Astrocyte (in vitro differentiated cells and primary cell): ENCODE measurements at places on chromosomes 1 and 21. TPM values are rescaled to one million over a fixed set of nuclear protein-coding genes. Genes with fewer than 3 reads are reported as not detected.

Gene XCL1
- not detected in 2 replicates for total RNA-seq

Gene RAB42
- 1.2 and 2.1 TPM in 2 replicates for total RNA-seq

Gene PADI4
- not detected in 2 replicates for total RNA-seq

Gene PLPPR4
- total RNA-seq = 0.07 TPM in 2 replicates

Gene ALG14
- total RNA-seq = 6.9 and 8.1 TPM in 2 replicates

Gene BRINP2
- total RNA-seq = not detected in 2 replicates

Gene KIF14
- total RNA-seq = 1.2 and 2.1 TPM in 2 replicates

Gene CD52
- total RNA-seq = 1.9 TPM in 1 of 2 replicates, not detected in the other

Gene DDR2
- total RNA-seq = 15.3 and 23.2 TPM in 2 replicates

Gene PDZK1IP1
- 0.34 TPM in 1 of 2 replicates, not detected in the other for total RNA-seq

Gene LORICRIN
- total RNA-seq = not detected in 2 replicates

Gene FOXD2
- total RNA-seq = 0.07 TPM in 1 of 2 replicates, not detected in the other

Gene LCE3E
- total RNA-seq = not detected in 2 replicates

Gene ZFYVE9
- total RNA-seq = 16.4 and 16.5 TPM in 2 replicates

Gene OPTC
- total RNA-seq = not detected in 2 replicates

Gene THEM5
- total RNA-seq = not detected in 2 replicates

Gene HMCN1
- total RNA-seq = 19.7 and 29.6 TPM in 2 replicates

Gene S100A7
- not detected in 2 replicates for total RNA-seq

Gene ZFP69B
- total RNA-seq = 4.3 and 5.4 TPM in 2 replicates

DNA sequence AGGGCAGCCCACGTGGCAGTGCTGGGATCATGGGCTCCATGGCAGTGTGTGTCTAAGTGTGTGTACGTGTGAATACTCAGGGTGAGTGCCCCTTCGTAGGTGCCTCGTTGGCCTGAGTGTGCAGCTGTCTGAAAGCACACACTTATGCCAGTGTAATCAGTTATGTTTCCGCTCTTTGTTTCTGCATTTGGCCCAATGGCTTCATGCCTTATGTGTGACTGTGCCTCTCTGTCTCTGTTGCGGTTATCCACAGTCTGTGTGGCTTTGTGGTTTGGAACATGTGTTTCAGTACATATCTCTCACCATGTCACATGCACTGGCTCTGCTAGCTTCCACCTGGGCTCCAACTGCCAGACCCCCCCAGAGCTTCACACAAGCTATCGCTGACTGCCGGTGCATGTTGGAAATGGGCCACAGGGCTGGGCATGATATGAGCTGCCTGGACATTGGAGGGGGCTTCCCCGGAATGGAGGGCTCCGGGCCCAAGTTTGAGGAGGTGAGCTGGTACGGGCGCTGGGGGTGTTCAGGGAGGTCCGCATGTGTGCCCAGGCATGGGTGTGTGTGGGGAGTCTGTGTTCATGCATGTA lies 70.3 kb upstream of the TINAGL1 start:
- peak; percentile 87 for DNase-seq

- DNase-seq = no peak
Observed at GRCh38 chr1:64502083-64502482, 32.2 kb downstream of the CACHD1 start.

DNA sequence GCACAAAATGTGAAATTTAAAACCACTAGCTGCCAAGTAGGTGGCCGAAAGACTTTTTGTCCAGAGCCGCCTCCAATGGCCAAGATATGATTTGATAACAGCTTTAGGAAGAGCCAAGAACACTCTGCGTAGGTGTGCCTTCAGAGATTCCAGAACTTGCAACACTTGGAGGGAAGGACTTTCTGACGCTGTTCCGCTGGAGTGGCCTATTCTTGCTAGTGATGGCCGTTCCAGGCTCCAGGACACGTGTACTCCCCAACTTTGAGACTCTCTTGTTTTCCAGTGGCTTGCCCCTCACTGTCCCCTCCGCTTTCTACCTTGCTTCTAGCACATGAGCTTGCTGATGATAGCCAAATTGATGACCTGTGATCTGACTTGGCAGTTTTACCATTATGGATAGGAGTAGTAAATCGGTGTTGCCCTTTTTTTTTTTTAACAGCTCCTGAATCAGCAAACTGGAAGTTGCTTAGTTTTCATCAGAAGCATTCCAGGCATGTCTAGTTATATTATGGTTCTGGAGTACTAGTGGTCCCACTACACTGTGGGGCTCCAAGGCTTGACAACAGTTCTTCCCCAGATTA lies 1.0 kb downstream of the PRDX6 start:
- peak; percentile 88 for DNase-seq

DNA sequence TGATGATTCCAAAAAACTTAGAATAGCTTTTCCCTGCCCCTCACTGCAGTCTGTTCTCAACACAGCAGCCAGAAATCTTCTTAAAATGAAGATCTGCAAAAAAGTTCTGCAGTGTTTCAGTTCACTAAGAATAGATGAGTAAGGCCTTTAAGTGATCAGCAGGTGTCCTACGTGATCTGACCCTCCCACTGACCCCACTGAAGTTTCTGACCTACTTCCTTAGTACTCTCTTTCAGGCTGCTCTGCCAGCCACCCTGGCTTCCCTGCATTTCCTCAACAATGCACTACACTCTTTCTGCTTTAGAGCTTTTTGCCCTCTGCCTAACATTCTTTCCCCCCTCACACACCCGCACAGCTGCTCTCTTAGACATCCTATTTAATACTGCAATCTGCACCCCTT lies 182.5 kb downstream of the AKT3 start:
- no peak for DNase-seq

DNA sequence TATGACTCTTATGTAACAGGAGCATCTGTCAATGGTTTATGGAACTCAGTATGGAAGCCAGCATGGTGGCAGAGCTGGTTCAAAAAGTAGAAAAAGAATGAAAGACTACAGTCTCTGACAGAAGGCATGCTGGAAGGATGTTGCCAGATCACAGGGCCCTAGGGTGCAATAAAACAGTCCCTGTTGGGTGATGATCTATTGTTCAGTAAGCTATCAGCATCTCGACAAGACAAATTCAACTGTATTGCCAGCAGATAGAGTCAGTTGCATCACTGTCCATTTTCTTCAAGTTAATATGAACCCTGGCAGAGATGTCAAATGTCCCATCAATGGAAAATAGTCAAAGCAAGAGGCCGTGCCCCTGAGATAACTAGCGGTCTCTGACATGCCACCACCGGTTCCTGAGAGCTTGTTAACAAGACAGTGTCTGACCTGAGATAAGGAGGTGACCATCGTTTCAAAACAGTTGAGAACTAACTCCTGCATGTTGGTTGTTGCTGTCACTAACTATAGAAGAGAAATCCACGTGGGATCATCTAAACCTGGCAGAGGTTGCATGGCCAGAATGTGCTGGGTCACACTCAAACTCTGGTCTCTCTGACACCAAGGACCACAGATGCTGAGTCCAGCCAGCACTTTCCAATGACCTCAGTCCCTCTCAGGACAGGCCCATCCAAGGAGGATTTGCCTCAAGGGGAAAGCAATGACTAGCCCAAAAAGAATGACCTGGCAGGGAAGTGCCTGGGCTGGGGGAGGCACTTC lies 125.9 kb downstream of the RIPK4 start:
- DNase-seq = peak; percentile 67

- peak; percentile 49 for DNase-seq
Observed at GRCh38 chr1:162861101-162861500, at the start of gene CCDC190. Gene CCDC190, minus strand, starts transcription at chr1:162861175. Its CDS starts 1,529 bp downstream, at chr1:162859646.

- no peak for DNase-seq
Observed at GRCh38 chr21:45531393-45532215, 10.6 kb downstream of the SLC19A1 start.

- DNase-seq = no peak
Observed at GRCh38 chr1:68620571-68620970, 123.7 kb upstream of the DEPDC1 start.

- peak; percentile 85 for DNase-seq
Observed at GRCh38 chr1:173330149-173330951, 123.2 kb upstream of the TNFSF4 start.

- peak; percentile 38 for DNase-seq
Observed at GRCh38 chr1:45359882-45360513, 19.8 kb upstream of the MUTYH start.

- DNase-seq = no peak
Observed at GRCh38 chr1:117569856-117570255, 36.0 kb upstream of the TENT5C start.

DNA sequence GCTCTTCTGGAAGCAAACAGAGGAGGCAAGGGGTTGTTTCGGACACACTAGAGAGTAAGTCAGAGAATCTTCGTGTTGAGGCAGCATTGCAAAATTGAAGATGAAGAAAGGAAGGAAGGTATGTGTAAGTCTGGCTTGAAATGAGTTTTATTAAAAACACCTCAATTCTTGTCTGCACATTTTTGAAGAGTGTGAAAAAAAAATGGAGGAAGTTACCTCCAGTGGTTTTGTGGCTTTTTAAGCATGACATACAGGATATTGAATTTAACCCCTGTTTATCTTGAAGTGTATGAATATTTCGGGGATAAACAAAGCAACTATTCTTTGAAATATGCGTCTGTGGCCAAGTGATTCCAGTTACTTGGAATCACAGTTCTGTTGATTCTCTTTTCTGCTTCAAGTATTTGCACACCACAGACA lies 203.2 kb upstream of the SGIP1 start:
- DNase-seq = peak; percentile 77

- no peak for DNase-seq
Observed at GRCh38 chr1:199310708-199311107, 671.9 kb downstream of the PTPRC start.

DNA sequence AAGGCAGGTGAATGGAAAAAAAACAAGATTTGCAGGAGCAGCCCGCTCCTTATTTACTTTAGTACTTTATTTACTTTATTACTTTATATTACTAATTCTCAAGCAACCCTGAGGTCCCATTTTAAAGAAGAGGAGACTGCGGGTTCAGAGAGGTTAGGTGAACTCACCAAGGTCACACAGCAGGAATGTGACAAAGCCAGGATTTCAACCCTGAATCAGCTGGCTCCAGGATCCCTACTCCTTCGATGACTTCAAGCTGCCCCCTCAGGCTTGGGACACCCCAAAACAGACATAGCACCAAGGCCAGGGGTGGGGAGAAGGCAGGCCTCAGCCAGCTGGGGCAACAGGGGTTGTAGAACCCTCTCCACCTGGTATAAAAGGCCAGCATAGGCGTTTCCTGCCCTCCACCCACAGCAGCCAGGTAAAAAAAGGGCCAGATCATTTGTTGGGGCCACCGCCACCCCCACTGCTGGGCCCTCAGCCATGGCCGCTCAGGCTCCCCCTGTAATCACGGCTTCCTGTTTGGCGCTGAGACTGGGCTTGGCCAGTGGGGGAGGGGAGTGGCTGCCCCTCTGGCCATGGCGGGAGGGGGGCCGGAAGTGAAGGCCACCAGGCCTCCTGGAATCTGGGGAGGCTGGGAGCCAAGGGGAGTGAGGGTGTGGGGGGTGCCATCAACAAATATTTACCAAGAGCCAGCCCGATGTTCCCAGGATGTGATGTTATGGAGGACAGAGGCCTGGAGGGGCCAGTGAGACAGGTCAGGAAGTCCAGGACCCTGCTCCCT lies 6.6 kb downstream of the SDC3 start:
- DNase-seq = no peak

DNA sequence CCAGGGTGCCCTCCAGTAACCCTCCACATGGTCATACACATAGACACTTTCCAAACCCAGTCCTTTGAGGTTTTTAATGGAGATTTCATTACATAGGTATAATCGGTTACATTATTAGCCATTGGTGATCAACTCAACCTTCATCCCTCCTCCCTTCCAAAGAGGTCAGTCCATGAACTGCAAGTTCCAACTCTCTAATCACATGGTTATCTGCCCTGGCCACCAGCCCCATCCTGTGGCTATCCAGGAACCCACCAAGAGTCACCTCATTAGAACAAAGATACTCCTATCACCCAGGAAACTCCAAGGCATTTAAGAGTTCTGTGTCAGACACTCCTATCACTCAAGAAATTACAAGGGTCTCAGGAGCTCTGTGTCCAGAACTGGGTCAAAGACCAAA lies 12.2 kb downstream of the ATP1A4 start:
- DNase-seq = no peak

DNA sequence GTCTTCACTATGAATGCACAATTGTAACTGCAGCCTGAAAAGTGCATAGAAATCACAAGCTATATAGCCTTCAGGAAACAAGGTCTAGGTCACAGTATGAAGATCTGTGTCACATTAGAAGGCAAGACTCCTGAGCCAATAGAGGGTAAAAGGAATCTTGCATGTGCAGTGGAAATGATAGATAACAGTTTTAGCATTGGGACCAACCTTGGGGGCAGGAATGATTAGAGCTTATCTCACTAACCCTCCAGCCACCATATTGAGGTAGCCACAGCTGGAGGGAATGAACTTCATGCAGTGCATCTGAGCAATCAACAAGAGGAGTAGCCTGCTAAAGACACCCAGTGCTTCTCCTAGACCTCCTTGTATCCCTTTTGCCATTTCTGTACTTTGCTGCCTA lies 390.1 kb downstream of the LTN1 start:
- DNase-seq = no peak

GRCh38 chr1:20282533-20282932 lies 8.1 kb upstream of the VWA5B1 start:
- DNase-seq = no peak

GRCh38 chr1:199272139-199272544 lies 633.3 kb downstream of the PTPRC start:
- peak; percentile 97 for DNase-seq

DNA sequence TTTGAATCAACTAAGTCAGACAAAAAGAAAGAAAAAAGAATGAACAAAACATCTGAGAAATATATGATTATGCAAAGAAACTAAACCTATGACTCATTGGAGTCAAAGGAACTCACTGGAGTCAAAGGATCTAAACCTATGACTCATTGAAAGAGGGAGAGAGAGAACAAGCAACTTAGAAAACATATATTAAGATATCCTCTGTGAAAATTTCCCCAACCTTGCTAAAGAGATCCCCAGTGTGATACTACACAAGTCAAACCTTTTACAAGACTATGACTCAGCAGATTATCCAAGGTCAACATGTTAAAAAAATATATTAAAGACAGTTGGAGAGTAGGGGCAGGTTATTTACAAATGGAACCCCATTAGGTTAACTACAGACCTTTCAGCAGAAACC lies 1538.3 kb downstream of the NCAM2 start:
- no peak for DNase-seq

DNA sequence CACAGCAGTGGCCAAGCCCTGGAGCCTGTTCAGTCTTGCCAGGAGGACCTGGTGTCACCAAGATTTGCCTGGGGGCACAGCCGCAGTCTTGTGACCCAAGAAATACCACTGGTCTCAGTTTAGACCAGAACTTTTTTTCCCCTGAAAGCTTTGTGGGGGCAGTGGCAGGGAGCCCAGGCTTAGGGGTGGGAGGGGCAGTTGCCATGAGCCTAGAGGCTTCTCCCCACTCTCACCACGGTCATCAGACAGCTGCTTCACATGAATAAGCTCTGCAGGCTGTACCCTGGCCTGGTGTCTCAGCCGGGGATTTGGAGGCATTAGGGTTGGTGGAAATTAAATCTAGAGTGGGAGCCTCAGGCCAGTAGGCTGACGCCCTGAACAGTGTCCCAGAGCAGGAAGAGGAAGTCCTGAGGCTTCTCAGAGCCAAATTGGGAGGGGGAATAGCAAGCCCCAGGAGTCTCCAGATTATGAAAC lies 73.7 kb downstream of the SLC16A1 start:
- DNase-seq = no peak

DNA sequence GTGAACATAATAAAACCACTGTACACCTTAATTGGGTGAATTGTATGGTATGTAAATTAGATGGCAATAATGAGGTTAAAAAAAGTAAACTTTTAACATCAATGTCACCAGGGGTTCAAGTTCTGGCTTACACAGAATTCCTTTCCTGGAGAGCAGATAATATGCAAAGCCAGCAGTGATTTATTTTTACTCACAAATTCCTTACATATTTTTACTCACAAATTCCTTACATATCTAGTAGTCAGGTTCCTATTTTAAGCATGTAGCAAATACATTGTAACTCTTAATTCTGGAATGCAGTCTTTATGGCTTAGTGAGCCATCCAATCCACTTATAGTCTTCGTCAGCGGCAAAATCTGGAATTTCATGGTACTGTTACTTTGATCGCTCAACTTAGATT lies 1.3 kb upstream of the UBE4B start:
- peak; percentile 81 for DNase-seq
